ENCODE measurements at places on chromosomes 7 and 10.
A peak's percentile ranks its signal among the peaks of the same experiment; 100 is the strongest.

DNA sequence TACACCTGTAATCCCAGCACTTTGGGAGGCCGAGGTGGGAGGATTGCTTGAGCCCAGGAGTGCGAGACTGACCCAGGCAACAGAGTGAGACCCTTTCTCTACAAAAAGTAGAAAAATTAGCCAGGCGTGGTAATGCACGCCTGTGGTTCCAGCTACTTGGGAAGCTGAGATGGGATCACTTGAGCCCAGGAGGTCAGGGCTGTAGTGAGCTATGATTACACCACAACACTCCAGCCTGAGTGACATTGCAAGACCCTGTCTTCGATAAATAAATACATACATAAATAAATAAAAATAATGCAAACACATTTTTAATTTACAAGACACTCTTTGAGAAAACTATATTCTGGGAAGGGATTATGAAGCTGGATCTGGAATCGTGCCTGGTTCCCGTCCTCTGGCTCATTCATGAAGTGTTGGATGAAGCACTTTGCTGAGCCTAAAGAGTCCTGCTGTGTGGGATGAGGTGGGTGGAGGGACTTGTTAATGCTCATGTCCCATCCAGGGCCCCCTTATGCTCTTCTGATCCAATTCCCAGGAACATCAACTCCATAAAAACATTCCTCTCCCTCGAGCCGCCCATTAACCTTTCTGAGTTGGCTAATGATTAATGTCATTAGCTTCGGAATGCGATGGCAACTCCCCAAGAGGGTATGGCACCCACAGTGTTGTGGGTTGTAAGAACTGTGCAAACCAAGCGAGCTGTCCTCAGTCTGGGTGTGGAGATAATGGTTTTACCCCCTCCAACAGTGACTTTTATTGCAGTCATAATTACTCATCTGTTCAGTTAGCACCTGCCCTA, 236.3 kb downstream of the BAMBI start:
- no peak for DNase-seq

DNA sequence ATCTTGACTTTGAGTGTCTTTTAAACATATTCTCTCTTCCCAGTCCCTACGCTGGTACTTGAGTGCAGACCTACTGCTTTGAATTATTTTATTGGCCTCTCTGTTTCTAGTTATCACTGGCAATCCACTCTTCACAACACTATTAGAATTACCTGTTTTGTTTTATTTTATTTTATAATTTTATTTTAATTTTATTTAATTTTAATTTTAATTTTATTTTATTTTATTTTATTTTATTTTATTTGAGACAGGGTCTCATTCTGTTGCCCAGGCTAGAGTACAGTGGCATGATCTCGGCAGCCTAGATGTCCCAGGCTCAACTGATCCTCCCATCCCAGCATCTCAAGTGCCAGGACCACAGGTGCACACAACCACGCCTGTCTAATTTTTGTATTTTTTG, 6.8 kb downstream of the STK17A start:
- no peak for DNase-seq

DNA sequence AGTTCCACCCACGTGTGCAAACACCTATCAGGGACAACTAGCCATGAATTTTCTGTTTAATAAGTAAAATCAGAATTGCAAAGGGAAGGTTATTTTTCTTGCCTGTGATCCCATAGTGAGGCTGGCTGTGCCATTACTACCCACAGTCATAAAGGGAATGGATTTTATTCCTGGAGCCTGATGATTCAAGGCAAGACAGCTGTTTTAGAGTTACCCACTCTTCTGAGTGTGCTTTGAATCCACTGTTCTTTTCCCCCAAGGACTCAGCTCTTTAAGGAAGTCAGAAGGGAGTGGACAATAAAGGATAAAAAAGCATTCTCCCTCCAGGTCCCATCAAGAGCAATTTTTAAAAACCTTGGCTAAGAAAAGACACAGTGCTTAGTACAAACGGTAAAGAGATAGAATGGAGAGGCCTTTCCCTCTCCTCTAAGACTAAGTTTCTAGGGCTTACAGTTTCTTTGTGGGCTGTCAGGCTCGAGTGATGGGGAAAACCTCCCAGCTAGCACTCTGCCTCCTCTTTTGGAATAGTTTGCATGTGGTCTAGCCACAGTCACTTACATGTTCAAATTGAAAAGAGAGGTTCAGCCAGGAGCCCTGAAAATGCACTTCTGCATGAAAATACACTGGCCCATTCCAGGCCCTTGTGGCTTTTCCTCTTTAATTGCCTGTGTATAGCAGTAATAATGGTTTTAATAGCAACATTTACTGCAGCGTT, 5.1 kb upstream of the LRRC4 start:
- DNase-seq: no peak

DNA sequence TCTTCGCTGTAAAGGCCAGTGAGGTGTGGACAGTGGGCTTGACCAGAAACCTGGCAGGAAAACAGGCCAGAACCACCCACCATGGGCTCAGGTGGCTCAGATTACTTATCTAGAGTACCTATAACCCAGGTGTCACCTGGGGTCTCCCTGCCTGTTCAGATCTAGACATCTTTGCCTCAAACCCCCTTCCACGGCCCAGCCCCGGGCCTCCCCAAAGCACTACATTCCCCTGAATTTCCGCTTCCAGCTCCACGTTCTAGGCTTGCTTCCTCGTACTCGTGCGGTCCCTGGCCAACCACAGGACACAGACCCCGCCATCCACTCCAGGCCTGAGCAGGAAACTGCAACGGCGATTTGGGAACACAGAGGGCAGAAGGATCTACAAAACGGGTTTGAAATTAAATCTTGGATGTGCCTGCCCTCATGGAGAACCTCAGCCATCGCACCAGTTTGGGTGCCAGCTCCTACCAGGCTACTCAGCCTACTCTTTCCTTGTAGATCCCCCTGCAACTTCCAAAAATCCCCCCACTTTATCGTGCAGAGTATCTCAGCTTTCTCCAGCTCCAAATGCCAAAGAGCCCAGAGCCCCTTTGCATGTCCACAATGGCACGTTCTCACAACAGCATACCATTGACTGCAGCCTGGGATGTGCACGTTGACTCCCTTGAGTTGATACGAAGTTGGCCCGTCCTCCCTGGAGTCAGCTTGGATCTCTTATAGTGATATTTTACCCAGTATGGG, 62.7 kb upstream of the CACUL1 start:
- no peak for DNase-seq

- no peak for DNase-seq
Observed at GRCh38 chr7:141294143-141294829, 220.4 kb downstream of the TMEM178B start.

GRCh38 chr7:106768324-106768751, 96.7 kb upstream of the PIK3CG start:
- DNase-seq: no peak

- no peak for DNase-seq
Observed at GRCh38 chr7:41809529-41809939, 106.6 kb upstream of the INHBA start.

GRCh38 chr10:113097036-113097435, 147.0 kb downstream of the TCF7L2 start:
- no peak for DNase-seq

- no peak for DNase-seq
Observed at GRCh38 chr7:28542410-28542809, 130.1 kb downstream of the CREB5 start.

- DNase-seq: no peak
Observed at GRCh38 chr7:128019288-128019687, 11.9 kb downstream of the LRRC4 start.

DNA sequence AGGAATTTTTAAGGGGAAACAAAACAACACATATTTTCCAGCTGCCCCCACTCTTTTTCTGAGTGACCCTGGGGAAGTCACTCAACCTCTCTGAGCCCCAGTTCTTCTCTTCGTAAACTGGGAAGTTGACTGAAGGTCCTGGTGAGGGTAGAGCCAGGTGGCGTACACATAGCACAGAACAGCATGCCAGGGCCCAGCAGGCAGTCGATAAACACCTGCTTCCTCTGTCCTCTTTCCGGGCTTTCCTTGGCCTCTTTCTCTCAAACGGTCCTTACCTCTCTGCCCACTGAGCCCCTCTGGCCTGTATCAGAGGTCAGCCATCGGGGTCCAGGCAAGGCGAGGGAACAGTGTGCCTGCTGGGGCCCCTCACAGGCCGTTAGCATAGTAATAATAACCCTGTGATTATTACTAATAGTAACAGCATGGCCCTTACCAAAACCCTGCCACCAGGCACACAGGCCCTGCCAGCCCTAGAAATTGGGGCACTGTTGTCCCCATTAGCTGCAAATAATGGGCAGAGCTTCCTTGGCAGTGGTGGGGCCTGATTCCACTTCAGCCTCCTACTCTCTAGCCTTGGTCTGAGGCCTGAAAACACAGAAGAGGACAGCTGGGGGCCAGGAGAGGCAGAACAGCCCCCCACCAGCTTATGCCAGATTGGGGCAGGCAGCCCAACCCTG, 37.3 kb upstream of the SLC29A3 start:
- peak; percentile 17 for DNase-seq

DNA sequence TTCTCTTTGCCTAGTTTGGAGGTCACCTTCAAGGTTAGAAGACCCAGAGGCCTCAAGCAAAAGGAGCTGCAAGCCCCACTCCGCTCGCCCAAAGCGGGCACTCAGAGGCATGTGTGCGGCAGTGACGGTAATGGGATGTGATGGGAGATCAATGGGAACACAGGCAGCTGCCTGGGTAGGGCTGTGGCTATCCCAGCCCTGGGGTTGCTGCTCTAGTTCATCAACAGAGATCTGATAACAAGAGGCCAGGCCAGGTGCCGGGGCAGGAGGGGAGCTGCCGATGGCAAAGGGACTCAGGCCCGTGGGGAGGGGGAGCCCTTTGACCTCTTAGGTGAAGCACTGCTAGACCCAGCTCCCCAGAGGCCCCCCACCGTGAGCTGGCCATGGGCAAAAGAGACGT, 52.0 kb upstream of the GNA12 start:
- no peak for DNase-seq

- no peak for DNase-seq
Observed at GRCh38 chr10:1394155-1394912, 338.1 kb downstream of the WDR37 start.

- peak; percentile 53 for DNase-seq
Observed at GRCh38 chr7:1193593-1194424, 33.8 kb upstream of the ZFAND2A start.

GRCh38 chr10:112778579-112778978, 171.5 kb upstream of the TCF7L2 start:
- DNase-seq: no peak

DNA sequence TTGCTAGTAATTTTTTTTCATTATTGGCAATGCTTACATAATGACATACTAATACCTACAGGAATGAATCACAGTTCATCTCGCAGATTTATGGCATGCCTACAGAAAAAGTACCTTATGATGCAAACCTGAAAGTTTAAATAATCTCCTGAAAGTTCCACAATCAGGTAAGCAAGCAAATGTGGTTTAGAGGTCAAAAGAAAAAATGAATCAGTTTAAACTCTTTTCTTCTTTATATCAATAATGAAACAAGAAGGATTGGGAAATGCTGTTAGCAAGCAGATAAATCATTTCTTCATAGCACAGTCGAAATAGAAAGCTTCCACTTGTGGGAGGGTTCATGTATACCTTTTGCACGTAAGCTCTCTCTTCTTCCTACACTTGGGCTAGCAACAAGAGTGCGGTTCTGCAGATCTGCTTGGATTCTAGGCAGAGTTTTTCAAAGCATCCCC, 53.7 kb upstream of the MTPN start:
- DNase-seq: no peak

GRCh38 chr7:101990811-101991418, 173.5 kb downstream of the CUX1 start:
- no peak for DNase-seq

GRCh38 chr7:71842381-71842780, 569.8 kb downstream of the CALN1 start:
- DNase-seq: no peak

DNA sequence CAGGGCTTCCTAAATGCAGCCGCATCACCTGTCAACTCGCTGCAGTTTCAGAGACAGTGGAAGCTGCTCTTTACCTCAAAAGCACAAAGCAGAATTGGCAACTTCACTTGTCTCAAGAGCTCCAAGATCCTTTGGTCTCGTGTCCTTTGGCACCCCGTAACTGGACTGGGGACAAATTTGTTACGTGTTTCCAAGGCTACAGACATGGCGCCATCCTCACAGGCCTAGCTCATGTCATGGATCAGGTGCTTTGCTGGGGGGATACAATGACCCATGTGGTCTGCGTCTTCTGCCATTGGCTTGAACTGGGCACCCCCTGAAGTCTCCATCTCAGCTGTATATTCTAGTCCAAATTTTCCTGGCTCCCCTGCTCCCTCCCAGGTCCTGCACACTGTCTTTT, 48.6 kb downstream of the CHST3 start:
- no peak for DNase-seq

GRCh38 chr10:104520653-104521052, 120.4 kb upstream of the SORCS3 start:
- DNase-seq: no peak

DNA sequence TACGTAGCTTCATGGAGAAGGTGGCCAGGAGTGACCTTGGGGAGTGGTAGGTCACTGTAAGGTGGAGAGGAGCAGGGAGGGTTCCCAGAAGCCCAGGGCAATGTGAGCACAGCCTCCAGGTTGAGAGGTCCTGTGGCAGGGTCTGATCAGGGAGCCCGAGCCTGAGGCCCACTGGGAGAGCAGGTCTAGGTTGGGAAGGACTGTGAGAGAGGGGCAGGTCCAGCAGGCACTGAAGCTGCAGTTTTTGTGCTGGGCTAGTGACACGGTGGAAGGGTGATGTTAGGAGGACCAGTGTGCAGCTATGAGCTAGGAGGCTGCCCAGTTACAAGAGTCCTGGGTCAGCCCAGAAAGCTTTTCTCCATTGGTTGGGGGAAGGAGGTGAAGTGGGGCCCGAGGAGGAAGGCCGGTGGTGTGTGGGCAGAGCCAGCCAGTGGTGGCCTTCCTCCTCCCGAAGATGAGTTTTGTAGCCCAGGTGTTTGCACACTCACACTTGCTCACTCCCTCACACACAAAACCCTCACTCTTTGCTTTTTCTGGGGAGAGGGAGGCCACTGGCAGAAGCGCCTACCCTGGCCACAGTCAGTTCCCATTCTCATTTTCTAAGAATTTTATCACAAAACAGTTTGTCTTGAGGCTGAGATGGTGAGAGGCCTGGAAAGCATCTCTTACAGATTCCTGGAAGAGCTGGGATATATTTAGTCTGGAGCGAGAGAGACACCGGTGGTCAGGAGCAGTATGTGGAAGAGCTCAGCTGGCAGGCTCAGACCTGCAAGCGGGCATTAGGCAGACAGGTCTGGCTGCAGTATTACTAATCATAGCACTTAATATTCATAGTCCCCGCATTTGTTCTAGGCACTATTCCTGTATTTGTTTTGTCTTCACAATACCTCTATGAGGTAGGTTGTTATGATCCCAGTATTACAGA, 57.1 kb downstream of the ZNF467 start:
- no peak for DNase-seq

DNA sequence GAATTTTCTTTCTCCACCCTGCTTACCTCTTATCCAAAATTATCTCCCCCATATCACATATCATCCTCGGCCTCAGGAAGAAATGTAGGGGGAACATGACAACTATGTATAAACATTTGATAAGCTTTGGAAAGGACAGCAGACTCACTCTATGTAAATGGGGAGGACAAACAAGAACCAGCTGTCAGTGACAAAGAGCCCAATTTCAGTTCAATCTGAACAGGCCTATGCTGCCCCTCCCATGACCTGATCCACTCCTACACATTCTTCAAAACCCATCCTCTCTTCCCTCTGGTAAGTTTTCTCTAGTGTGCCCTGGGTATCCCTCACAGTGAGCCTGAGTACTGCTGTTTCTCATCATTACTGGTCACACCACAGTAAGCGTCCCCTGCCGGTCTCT, 20.8 kb downstream of the FZD9 start:
- no peak for DNase-seq

GRCh38 chr10:44824607-44825006, 86.5 kb upstream of the TMEM72 start:
- DNase-seq: no peak

- DNase-seq: no peak
Observed at GRCh38 chr7:148950806-148951205, 66.7 kb upstream of the EZH2 start.

GRCh38 chr7:94452239-94452638, 57.4 kb upstream of the CASD1 start:
- peak; percentile 99 for DNase-seq

Data from NCI-H1092 treated with DMSO at 0.1 percent for 48 hours (cell line).